ENCODE measurements at places on chromosomes 13 and 19.

DNA sequence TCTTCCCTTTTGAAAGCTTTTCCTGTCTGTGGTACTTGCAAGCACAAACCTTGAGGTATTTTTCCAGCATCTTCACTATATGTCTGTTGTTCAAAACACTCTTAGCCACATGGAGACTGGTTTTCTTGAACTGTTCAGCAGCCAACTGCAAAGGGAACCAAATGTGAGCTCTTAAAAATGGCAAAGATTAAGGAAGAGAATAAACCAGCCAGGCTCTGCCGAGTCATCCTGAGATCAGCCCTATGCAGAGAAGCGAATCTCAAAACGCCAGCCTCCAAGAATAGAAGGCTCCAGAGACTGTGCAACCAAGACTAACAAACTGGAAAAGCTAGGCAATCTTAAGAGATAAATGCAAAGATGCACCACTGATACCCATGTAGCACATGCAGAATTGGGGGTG lies 20.7 kb downstream of the AKAP8 start:
- DNase-seq: no peak

DNA sequence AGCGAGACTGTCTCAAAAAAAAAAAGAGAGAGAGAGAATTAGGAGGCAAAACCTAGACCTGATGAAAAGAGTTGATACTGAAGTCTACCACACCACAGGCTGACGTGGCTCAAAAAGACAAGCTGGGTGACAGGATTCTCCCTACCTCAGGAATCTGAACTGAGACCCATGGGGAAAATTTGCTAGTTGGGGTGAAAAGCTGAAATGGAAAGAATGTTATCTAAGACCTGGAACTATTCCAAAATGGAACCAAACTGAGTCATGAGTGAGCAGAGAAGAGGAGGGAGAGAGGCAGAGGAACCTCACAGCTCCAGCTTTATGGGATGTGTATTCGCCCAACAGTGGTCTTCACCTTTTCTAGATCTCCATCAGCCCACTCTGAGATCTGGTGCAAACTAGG lies 11.7 kb downstream of the SMG9 start:
- no peak for DNase-seq

- DNase-seq: peak; percentile 98
These were observed at the start of the genes ADAT3 and SCAMP4 for GRCh38 chr19:1905110-1905862. ADAT3 (plus strand) TSS chr19:1905399; CDS start chr19:1912048, 6,649 bp downstream. SCAMP4 (plus strand) TSS chr19:1905399; CDS start chr19:1915020, 9,621 bp downstream.

DNA sequence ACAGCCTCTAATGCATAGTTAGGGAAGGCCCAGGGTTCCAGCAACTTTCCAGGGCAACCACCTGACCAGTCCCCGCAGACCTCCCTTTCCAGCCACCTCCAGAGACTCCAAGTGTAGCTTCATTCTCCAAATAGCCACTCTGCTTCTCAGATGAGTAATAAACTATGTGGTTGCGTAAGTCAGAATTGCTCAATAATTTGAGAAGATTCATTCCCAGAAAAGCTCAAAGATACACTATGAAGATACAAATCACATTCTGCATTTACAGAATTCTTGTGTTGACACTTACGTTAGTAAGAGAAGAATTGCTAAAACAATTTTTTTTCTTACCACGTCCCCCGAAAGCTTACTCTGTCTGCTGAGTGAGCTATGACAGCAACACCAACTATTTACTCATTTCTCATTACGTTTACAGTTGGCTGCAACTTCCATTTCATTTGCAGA lies 8.2 kb upstream of the LATS2 start:
- peak; percentile 96 for DNase-seq

DNA sequence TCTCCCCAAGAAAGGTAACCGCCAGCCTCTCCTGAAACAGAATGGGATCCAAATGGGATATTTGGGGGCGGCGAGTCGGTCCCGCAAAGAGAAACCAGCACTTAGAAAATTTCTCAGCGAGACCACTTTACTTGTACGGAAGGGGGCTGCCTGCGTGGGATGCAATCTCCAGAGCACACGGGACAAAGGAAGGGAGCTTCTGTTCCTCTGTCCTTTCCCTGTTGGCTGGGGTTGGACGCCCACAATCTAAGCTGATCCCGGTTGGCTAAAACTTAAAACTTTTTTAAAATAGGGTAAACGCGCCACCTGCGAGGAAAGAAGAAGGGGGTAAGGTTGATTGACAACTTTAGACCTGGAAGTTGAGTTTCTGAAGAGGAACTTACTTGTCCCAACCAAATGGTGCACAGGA lies 826 bp upstream of the BSG start:
- DNase-seq: peak; percentile 27

GRCh38 chr13:33235078-33235477 lies 50.5 kb downstream of the STARD13 start:
- DNase-seq: no peak

DNA sequence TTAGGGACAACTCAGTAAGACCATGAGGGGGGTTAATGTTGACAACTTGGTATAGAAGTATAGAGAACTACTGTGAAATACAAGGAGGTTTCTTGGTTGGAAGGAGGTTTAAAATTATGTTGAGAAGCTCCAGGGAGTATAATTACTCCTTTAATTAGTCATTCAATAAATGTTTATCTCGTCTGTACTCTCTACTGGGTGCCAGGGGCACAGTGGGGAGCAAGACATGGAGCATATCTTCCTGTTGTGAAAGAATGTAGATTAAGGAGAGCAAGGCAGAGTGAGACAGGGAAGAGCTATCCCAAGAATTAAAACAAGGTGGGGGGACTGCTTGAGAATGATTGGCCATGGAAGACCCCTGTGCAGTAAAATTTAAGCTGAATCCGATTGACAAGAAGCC lies 33.7 kb upstream of the TDRD3 start:
- DNase-seq: no peak

- DNase-seq: no peak
These were observed 36.7 kb upstream of the STK24 start for GRCh38 chr13:98613591-98613990.

DNA sequence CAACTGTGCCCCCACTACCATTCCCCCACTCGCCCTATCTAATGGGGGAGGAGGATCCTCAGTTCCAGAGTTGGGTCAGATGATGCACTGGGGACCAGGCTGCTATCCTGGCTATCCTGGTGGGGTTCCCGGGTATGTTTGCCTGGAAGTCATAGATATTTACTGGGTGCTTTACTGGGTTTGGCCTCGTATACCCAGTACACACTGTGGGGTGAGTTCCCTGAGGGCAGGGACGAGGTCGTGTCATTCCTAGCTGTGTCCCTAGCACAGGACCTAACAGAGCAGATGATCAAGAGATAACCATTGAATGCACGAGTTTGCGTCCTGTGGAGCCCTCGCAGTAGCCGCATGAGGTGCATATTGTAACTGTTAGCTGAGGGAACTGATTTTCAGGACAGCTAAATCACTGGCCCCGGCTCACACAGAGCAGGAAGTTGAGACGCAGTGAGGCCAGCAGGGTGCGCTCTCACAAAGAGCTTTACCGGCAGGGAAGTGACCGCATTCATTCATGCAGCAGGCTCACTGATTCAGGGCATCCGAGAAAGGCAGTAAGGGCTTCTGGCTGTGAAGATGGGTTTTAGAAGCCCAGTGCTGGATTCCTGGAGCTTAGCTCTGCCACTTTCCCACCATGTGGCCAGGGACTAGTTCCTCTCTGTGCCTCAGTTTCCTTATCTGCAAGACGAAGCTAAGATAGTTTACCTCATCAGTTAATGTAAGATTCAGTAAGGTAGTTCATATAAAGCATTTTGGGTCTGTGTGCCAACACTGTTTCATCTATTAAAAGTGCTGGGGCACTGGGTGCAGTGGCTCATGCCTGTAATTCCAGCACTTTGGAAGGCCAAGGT lies 6.0 kb downstream of the RUVBL2 start:
- peak; percentile 78 for DNase-seq

Measured in suppressor macrophage treated with lipopolysaccharide for 1 hour (primary cell).